ENCODE measurements at places on chromosomes 3 and 15.
A peak's percentile ranks its signal among the peaks of the same experiment; 100 is the strongest.

GRCh38 chr3:49020330-49021212 is 1.4 kb upstream of the NDUFAF3 start:
- DNase-seq, result peak; percentile 90

DNA sequence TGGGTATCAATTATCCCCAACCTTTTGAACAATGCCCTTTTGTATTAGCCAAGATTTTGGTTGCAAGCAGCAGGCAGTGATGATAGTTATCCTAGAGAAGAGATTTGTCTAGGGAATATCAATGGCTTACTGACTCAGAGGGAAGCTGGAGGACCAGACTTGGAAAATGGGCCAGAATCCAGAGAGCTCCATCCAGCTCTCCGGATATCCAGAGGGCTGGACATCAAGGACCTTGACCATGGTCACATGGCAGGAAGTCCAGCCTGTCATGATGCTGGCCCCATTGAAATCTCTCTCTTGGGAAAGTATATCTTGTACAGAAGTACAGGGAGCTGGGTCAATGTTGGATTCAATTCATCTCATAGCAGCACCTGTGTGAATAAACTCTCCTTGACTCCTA is 148.5 kb upstream of the PDZRN3 start:
- no peak for DNase-seq

DNA sequence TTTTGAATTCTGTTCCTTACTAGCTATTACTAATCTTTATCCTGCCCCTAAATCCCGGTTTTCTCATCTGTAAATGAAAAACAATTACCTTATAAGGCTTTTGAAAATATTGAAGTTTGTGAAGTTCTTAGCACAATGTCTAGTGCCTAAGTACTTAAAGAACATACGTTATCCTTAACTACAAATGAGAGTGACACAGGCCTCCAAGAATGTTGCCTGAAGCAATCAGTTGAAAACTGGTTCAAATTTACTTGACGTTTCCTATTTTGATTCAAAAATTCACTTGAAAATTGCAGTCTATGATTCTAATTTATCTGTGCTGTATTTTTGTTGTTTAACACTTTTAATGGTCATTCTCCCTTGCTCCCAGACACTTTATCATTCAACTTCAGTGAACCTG is 3.2 kb downstream of the SENP7 start:
- DNase-seq, result no peak

DNA sequence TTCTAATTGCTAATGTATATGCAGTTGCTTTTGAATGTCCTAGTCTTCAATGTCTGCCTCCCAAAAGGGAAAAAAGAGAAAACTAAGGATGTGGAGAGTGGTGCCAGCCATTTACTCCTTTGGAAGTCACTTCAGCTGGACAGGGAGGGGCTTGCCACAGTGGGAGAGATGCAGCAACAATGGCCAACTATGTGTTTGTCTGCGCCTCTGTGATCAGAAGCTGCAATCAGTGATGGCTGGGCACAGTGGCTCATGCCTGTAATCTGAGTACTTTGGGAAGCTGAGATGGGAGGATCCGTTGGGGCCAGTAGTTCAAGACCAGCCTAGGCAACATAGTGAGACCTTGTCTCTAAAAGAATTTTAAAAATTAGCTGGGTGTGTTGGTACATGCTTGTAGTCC is 16.7 kb upstream of the CLRN1 start:
- no peak for DNase-seq

GRCh38 chr15:56234804-56235203 is 8.9 kb downstream of the RFX7 start:
- no peak for DNase-seq
